HFFc6 (cell line): ENCODE measurements at places on chromosomes 6 and 20. TPM values are rescaled to one million over a fixed set of nuclear protein-coding genes. Genes with fewer than 3 reads are reported as not detected.

Gene PEX7
- total RNA-seq, result 6.3 to 8.9 TPM (median 7.6 TPM) in 3 replicates

DNA sequence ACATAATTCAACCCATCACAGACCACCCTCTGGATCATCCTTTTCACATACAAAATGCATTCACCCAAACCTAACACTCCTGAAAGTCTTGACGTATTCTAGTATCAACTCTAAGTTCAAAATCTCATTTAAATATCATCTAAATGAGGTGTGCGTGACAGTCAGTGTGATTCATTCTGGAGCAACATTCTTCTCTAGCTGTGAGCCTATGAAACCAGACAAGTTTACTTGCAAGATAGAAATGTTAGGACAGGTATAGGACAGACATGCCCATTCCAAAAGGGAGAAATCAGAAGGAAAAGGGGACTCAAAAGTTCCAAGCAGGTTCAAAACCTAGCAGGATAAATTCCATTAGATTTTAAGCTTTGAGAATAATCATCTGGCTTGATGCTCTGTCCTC lies 329.7 kb downstream of the CD83 start:
- H3K27me3 ChIP-seq, result peaks cover 1% of the 10 kb centered on the region; the same call in 1 of the 2 replicates
- H3K27ac ChIP-seq, result no peak overlapping the region
- H3K4me1 ChIP-seq, result peaks cover 16% of the 10 kb centered on the region

Gene STMND1
- 0.14 to 0.29 TPM in 2 of 3 replicates, not detected in the other for total RNA-seq

Gene ASIP
- total RNA-seq, result not detected in 3 replicates

Gene GPSM3
- 4.2 to 8.7 TPM (median 5.2 TPM) in 3 replicates for total RNA-seq
